ENCODE measurements at places on chromosomes 3 and 15.

- DNase-seq = no peak
Observed at GRCh38 chr15:68610825-68611224, 32.0 kb downstream of the CORO2B start.

DNA sequence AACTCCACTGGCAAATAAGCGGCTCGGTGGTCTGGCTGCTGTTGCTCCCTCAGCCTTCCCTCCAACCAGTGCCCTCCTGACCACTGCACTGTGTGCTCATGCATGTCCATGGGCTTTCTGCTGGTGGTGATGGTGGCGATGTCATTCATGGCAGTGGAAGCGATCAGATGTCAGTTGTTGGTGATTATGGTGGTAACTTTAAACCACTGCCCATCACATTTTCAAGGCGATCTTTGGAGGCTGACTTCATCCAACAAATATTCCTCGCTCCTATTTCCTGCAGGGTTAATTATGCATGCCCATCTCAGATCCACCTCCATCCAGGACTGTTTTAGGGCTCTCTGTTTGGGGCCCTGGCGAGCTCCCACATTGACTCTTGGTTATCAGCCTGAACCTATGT lies 13.4 kb upstream of the HCN4 start:
- no peak for DNase-seq

DNA sequence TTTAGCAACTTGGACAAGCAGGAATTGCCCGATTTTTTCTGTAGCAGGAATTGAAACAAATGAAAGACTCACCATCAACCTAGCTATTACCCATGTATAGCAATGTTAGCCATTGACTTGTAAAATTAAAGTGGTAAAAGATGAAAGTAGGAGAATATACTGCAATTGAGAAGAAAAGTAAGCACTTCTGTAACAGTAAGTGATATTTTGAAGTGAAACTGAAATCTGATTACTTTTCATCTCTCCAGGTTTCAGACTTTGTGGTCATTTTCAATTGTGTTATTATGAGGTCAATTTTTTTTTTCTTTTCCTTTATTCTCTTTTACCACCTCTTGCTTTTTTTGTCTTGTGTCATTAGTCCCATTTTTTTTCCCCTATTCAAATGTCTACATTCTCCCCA lies 1078.2 kb downstream of the ZPLD1 start:
- no peak for DNase-seq

DNA sequence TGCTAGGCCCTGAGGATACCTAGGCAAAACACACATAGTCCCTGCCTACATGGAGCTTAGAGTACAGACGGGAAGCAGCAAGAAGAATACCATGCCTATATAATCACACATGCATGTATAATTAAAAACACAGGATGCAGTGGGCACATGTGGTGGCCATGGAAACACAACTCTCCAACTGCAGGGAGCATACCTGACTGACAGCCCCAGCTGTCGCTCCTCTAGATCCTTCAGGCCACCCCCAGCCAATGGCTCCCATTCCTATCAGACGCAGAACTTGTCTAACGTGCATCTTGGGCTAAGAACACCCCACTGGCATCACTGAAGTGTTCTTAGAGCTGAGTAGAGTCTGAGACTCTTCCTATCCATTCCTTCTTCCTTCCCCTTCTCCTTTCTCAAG lies 125.5 kb upstream of the FRMD4B start:
- no peak for DNase-seq

DNA sequence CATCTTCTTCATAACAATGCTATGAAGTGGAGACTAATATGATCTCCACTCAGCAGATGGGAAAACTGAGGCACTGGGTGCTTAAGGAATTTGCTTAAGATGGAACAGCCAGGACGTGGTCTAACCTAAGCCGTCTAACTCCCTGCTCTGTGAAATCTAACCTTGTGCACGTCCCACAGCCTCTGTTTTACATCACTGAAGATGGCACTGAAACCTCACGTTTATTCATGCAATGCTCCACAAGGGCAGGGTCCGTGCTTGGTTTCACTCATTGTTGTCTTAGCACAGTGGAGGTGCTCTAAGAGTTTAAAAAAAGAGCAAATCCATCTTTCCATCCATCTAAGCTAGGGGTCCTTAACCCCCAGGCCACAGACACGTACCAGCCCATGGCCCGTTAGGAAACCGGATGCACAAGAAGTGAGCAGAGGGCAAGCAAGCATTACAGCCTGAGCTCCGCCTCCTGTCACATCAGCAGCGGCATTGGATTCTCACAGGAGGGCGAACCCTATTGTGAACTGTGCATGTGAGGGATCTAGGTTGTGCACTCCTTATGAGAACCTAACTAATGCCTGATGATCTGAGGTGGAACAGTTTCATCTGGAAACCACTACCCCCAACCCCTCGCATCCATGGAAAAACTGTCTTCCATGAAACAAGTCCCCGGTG lies 118.0 kb downstream of the FOXP1 start:
- no peak for DNase-seq

DNA sequence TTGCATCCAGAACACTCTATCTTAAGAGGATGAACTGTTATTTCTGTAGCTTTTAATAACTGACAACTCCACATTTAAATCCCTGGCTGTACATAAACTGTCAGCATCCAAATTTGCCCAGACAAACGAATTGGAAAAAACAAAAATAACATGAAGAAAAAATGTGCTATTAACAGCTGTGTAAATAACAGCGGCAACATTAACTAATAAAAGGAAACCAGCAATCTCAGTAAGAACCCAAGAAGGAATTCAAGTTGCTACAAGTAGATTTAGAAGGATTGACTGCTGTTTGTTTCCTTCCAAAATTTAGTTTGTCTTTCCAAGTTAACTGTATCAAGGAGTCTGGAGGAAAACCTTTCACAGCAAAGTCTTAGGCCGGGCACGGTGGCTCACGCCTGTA lies 550.6 kb upstream of the MDFIC2 start:
- no peak for DNase-seq

GRCh38 chr3:100149713-100150415 lies 35.6 kb upstream of the FILIP1L start:
- no peak for DNase-seq

All from HL-60 (cell line).